ENCODE measurements at places on chromosomes 12 and 14.

- no peak for DNase-seq
Observed at GRCh38 chr14:87840906-87841305, 152.1 kb downstream of the GALC start.

- DNase-seq: peak; percentile 60
Observed at GRCh38 chr12:54725233-54725843, 77.2 kb upstream of the DCD start.

GRCh38 chr14:75976826-75977581, 4.8 kb downstream of the TGFB3 start:
- DNase-seq: no peak

DNA sequence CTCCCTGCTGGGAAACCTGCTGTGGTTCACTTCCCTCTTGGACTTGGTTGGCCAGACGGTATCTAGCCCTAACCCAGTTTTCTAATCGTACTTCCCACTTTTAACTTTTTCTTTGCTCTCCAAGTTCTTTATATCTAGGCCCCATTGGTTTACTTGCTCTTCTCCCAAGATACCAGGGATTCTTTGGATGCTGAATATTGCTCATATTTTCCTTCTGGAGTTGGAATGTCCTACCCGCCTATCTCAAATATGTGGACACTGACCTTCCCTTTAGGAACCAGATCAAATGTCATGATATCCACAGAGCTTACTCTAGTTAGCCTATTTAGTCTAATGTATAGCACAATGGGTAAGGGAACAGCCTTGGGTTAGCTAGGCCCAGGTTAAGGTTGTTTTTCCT, 228.6 kb downstream of the DACT1 start:
- DNase-seq: no peak

DNA sequence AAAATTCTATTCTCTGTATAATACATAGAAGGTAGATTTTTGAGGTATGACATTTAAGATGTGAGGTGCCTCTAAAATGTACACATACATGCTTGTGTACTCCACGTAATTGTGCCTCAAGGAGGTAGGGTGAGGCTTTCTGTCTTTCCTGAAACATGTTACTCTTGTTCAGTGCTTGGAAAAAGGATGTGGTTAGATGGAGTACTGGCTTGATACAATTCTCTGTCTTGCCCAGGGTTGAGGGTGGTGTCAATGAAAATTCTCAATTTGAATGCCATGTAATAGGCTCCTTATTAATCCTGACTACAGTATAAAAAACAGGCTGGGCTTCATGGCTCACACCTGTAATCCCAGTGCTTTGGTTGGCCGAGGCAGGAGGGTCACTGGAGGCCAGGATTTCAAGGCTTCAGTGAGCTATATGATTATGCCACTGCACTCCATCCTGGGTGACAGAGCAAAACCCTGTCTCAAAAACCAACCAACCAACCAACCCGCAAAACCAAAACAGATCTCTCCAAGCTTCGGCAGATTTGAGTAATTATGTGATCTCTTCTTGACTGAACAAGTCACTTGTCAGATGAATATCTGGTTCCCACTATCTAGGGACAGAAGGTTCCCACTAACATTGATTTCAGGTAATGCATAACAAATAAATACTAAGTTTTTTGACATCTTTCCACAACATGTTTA, 41.6 kb downstream of the RCOR1 start:
- no peak for DNase-seq

GRCh38 chr14:99378782-99379214, 101.9 kb downstream of the SETD3 start:
- no peak for DNase-seq

DNA sequence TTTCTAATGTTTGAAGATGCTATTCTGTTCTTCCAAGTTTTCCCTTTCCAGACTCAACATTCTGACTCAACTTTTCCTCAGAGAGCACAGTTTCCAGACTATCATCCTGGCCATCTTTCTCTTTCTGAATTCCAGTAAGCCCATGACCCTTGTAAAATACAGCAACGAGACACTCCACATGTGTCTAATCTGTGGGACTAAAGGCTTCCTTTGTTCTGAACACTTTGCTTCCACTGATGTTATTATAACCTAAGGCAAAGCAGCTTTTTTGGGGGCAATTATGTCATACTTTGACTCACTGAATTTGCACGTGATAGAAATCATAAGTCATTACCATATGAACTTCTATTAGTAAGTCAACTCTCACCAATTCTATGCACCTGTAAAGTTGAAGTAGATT, 6.3 kb upstream of the ART4 start:
- DNase-seq: no peak

DNA sequence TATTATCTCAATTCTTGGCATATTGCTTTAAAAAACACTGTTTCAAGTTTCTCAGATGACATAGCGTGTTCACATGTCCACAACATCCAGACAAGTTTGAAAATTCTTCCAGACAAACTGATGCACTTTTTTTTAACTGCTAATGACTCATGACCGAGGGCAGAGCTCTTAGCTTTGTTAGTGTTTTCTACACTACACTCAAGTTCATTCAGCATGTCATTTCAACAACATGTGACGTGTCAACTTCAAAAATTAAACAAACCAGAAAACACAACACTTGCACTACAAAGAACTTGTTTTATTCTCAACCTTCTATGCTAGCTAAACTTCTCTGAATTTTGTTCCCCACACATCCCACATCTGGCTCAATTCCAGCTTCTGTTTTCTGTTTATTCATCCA, 1186.3 kb upstream of the FLRT2 start:
- DNase-seq: no peak

- no peak for DNase-seq
Observed at GRCh38 chr14:104294628-104294982, 156.2 kb downstream of the KIF26A start.

DNA sequence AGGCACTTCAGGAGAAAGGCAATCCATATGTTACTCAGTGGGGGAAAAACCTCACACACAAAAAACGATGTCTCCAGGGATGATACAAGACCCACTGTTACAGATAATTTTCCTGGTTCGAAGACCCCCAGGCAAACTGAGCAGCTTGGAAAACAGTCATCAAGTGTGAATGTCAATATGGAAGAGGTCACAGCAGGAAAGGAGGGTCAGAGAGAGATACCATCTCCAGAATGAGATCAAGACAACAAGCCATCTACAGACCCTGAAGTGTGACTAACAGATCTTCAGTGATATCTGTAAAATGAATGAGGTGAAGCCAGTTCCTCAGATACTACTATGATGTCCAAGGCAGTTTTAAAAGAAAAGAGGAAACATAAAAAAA, 28.6 kb downstream of the GNS start:
- DNase-seq: no peak

DNA sequence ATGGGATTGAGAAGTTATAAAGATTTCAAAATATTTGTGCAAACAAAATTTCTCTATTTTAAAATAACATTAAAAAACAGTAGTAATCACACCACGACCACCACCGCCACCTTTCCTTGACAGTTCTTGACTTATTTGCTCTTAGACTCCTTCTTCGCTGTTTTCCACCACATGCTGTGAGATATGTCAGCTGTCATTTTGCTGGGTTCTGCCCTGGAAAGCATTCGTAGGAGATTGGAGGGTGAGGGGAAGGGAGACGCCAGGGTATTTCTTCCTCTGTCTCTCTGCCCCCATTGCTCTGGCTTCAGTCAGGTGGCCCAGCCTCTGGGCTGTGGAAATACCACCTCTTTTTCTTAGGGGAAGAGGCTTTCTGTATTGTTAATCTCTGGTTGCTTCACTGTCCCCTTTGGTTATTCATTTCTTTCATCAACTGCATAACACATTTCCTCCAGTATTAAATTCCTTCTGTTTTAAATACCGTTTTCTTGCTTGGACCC, 186.2 kb downstream of the NEDD1 start:
- no peak for DNase-seq

GRCh38 chr12:18352312-18352711, 91.0 kb downstream of the PIK3C2G start:
- DNase-seq: no peak

DNA sequence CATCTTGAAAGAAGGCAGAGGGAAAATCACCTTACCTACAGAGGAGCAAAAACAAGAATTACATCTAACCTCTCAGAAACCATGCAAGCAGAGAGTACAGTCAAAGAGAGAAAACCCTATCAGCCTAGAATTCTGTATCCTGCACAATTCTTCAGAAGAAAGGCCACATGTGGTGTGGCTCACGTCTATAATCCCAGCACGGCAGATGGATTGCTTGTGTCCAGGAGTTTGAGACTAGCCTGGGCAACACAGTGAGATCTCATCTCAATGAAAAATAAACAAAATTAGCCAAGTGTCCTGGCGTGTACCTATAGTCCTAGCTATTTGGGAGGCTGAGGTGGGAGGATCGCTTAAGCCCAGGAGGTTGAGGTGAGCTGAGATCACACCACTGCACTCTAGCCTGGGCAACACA, 48.2 kb downstream of the ATF7 start:
- no peak for DNase-seq

DNA sequence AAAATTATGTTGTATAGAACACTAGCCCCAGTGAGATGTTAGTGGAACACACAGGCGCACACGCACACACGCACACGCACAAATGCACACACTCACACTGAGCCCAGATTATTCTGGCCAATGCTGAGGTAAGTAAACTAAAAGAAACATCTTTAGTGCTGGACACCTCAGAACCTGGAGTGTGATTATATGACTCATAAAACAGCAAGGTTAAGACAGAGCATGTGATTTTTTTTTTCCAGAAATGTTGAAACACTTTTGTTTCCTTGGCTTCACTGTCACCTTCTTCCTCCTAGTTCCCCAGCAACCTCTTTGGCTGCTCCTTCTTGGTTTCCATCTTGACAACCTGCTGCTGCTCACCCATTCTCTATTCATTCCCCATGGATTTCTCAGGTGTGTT, 141.0 kb upstream of the ALG10B start:
- no peak for DNase-seq

DNA sequence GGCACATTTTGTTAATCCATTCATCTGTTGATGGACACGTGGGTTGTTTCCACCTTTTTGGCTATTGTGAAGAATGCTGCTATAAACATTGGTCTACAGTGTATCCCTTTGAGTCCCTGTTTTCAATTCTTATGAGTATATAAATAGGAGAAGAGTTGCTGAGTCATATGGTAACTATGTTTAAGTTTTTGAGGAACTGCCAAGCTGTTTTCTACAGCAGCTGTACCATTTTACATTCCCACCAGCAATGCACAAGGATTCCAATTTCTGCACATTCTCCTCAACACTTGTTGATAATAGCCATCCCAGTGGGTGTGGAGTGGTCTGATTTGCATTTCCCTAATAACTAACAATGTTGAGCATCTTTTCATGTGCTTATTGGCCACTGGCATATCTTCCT, 6.9 kb upstream of the SVOP start:
- no peak for DNase-seq

GRCh38 chr12:111715279-111715678, 29.4 kb downstream of the ACAD10 start:
- no peak for DNase-seq

- no peak for DNase-seq
Observed at GRCh38 chr14:81886588-81886987, 352.9 kb upstream of the SEL1L start.

DNA sequence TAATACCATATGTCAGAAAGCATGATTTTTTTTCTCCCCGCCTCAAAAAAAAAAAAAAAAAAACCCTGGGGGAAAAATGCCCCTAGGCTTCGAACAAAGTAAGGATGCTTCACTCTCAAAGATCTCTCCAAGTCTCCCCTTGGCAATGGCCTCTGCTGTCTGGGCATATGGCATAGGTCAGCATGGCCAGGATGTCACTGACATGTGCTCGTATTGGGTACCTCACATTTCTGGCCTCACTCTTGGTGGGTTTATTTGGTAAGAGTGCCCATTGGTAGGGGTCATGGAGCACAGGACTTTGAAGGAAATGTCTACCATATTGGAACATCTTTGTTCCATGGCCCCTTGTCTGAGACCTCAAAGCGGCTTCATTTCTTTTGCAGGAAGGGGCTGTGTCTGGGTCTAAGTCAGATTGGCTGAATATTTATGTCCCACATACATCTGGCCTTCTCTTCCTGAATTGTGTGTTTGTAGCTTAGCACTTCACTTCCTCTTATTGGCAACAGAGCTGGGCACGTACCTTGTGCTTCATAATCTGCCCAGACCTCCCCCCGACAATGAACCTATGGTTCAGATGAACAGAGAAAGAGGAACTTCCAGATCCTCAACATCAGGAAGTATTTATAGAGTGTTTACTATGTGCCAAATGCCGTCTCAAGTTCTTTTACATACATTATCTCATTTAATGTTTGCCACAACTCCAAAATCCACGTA, 36.3 kb upstream of the OAS1 start:
- no peak for DNase-seq

GRCh38 chr14:104681689-104682074, 7.7 kb upstream of the INF2 start:
- peak; percentile 94 for DNase-seq

- peak; percentile 93 for DNase-seq
Observed at GRCh38 chr12:52221912-52222457, 11.1 kb upstream of the KRT7 start.
